ENCODE measurements at places on chromosomes 1 and 21.

DNA sequence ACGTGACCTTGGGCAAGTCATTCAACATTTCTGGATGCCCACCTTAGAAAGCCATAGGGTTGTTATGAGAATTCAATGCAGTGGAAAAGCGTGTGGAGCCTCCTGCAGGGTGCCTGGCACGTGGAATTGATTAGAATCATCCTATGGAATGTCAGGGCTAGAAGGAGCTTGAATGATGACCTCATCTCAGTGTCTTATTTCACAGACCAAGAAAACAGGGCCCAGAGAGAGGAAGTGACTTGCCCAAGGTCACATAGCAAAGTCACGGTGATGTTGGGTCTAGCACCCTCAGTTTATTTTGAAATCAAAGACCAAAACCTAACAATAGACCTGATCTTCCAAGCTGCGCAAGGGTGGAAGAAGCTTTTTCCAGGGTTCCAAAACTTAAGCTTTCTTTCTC is 6.0 kb downstream of the TRABD2B start:
- no peak for DNase-seq

DNA sequence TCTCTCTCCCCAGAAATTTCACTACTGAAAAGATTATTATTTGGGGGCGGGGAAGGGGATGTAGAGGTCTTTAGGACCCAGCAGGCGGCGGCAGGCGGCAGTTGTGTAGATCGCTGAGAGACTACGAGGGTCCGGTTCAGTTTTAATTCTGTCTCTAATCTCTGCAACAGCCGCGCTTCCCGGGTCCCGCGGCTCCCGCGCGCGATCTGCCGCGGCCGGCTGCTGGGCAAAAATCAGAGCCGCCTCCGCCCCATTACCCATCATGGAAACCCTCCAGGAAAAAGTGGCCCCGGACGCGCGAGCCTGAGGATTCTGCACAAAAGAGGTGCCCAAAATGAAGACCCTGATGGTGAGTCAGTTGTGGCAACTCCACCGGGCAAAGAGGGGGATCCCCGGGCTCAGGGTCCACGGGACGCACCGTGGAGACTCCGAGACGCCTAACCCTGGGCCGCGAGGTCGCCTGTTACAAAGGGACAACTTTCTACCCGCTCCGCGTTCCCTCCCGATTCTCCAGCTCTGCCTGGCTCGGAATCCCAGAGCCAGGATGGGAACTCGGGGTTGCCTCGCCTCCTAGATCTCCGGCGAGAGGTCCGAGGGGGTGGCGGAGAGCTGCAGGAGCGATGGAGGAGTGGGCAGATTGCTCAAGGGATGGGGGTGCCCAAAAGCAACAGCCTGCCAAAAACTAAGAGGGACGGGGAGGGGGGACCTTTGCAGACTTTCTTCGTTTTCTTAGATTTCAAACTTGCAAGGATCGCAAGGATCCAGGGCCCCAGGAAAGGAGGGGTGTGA is at the start of gene ST6GALNAC5:
Gene ST6GALNAC5, plus strand, starts transcription at position 139 of the 789 bp plus-strand sequence.
- DNase-seq: no peak

- no peak for DNase-seq
Observed at GRCh38 chr1:205435578-205436573, 14.0 kb upstream of the LEMD1 start.

DNA sequence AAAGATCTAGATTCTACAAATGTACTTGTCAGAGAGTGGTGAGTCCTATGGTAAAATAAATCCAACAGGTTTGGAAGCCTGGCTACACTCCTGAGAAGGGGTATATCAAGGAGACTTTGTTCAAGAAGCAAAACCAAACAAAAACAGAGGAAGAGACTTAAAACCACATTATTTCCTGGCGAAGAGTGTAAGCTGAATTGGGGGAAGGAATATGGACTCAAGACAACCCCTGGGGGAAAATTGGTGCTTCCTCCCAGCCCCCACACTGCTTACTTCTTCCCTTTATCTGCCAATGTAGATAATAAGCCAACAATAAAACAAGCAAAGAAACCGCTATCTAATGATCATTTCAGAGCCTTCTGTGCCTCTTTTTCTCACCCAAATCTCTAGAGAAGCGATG is 48.4 kb upstream of the ZBTB18 start:
- no peak for DNase-seq

DNA sequence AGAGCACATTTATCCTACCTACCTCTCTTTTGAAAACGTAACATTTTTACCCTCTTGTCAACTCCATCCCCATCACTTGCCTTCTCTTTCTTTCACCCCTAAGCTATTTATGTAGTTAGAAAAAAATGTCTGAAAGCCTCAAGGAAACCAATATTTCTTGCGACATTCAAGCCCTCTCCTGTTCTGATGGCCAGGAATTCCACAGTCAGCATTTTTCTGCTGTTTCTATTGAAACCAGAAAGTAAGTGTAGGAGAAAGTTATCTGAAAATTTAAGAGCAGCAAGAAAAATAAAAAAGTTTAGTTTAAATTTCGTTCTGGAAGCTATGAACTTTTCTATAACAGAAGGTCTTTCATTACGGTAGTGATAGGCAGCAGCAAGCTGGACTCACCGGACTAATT is 247.6 kb upstream of the PBX1 start:
- no peak for DNase-seq

- DNase-seq: no peak
Observed at GRCh38 chr1:54265659-54266058, 65.7 kb downstream of the MRPL37 start.

DNA sequence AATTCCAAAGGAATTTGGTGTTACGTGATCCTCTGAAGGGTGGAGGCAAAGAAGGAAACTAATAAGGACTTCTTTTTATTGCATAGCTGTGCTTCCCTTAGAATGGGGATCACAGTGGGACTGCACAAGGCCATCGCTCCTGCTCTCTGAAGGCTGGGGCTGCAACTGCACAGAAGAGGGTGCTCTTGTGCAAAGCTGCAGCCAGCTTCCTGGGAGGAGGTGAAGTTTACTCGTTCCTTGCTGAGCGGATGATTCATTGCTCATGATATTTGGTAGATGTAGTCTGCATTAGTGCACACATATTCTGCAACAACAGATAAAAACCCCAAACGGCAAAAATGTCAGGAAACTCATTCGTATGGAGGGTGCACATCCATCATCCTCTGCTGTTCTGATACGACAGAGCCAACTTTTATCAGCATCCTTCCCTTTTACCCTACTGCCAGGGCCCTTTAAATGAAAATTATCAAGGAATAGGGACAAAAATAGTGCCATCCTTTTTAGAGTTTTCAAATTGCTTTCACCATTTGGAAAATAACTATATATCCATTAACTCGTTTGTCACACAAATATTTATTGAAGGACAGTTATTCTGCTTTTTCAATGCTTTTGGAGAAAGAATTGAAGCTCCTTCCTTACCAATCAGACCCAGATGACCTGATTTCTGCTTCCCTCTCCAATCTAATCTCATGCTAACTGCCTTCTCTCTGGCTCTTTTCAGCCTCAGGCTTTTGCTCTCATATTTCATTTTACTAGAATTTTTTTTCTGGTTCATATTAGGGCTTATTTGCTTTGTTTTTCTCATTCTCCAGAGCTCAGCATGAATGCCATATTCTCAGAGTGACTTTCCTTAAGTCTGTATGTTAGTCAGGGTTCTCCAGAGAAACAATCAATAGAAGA is 263.6 kb downstream of the DUSP10 start:
- peak; percentile 30 for DNase-seq

DNA sequence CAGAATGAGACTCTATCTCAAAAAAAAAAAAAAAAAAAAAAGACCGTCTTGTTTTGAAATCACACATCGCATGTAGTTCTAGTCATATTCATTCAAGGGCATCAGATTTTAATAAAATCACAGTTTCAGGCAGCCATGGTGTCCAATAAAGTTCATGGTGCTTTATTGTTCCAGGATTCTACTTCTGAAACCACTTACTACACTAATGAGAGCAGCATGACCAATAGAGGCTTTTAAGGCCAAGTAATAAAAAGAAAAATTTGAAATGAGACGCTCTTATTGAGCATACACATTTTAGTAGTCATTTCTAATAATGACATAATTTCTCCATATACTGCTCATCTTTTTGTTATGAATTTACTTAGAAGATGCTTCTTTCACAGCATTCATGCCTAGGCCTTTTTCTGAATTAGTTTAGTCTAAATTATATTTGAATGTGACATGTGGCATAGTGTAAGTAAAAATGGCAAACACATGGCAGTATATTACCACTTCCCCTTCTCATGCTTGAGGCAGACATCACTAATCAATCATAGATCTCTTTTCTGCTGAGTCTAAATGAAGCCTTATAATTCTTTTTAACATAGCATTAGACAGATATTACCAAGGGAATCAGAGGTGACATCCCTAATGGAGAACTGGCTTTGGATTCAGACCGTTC is 18.5 kb downstream of the NTMT2 start:
- DNase-seq: no peak

- DNase-seq: peak; percentile 40
Observed at GRCh38 chr1:13960375-13960987, 260.5 kb downstream of the PRDM2 start.

- DNase-seq: no peak
Observed at GRCh38 chr21:25640202-25640942, 1.3 kb downstream of the JAM2 start.

Measured in iPS DF 19.7 (cell line).